Activated naive CD8-positive, alpha-beta T cell treated with anti-CD3 and anti-CD28 coated beads for 36 hours (primary cell): ENCODE measurements at places on chromosomes 6 and 20. TPM values are rescaled to one million over a fixed set of nuclear protein-coding genes. Genes with fewer than 3 reads are reported as not detected.

Gene INSM1
- 0.34 TPM for total RNA-seq

Gene CAP2
- total RNA-seq = not detected

Gene RAET1E
- total RNA-seq = not detected

Gene EFCAB8
- total RNA-seq = 0.27 TPM

Gene CCN5
- total RNA-seq = not detected

Gene CDH22
- not detected for total RNA-seq

Gene MAS1
- not detected for total RNA-seq

Gene RGS17
- not detected for total RNA-seq

Gene SNRNP48
- total RNA-seq = 16.1 TPM

Gene C20orf96
- 7.5 TPM for total RNA-seq

Gene UBE2C
- total RNA-seq = 185 TPM

Gene METTL24
- total RNA-seq = 0.27 TPM

Gene DNAH8
- 0.08 TPM for total RNA-seq

Gene CNR1
- not detected for total RNA-seq

Gene LY6G6C
- not detected for total RNA-seq

Gene TULP1
- total RNA-seq = not detected

Gene LKAAEAR1
- 0.47 TPM for total RNA-seq

Gene SLC23A2
- total RNA-seq = 23.2 TPM

Gene MUC22
- not detected for total RNA-seq

Gene CEBPB
- 37.7 TPM for total RNA-seq

Gene RAB44
- not detected for total RNA-seq

Gene MMS22L
- total RNA-seq = 41.3 TPM

Gene FOXQ1
- total RNA-seq = not detected

Gene KCNB1
- not detected for total RNA-seq

Gene BTNL2
- total RNA-seq = not detected
